ENCODE measurements at places on chromosomes 11 and 22.

DNA sequence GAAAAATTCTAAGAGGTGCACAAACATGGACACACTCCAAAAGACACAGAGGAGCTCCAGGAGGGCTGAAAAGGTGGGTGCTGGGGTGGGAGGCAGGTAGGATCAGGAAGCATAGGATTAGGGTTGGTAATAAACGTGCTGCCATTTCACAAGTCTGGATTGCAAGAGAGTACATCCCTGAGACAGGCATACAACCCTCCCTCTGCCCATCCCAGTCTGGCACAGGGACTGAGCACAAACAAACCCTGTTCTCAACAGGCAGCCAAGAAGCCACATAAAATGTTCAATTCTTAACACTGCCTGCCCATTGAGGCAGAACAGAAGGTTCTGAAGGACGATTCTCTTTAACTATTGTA, 18.5 kb downstream of the SLC35F2 start:
- no peak for DNase-seq

DNA sequence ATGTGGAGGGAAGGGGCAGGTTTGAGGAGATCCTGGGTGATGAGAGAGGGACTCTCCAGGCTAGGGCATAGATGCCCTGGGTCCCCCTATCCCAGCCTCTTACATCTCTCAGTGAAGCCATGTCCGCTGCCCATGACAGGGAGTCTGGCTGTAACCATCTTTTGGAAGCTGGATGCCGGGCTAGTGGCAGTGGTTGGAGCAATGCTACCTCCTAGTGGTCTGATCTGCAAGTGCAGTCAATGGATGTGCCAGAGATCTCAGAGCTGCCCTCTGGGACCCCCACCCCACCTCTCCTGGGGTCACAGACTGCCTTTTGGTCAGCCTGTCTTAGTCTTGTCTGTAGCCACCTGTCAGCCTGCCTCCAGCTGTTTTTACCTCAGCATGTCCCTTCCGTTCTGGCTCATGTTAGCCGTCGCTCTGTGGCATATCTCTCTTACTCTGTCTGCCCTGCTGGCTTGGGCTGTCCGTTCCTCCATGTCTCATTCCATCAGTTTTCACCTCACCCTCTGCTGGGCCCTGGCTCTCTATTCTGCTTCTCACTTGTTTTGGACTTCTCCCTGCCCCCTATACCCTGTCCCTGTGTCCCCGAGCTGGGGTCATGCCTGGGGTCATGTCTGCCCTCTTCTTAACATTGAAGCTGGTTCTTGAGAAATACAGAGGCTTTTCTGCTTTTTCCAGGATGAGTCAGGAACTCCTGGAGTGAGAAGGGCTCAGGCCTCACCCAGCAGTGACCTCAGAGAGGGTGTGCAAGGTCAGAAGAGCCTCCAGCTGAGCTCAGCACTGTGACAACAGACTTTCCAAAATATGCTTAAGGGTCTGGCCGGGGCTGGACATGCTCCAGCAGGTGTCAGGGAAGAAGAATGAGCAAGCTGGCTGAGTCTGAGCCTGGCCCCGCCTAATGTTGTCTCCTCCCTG, 52.0 kb upstream of the THY1 start:
- peak; percentile 6 for DNase-seq

GRCh38 chr11:14449302-14449714, 50.3 kb downstream of the COPB1 start:
- DNase-seq: no peak

DNA sequence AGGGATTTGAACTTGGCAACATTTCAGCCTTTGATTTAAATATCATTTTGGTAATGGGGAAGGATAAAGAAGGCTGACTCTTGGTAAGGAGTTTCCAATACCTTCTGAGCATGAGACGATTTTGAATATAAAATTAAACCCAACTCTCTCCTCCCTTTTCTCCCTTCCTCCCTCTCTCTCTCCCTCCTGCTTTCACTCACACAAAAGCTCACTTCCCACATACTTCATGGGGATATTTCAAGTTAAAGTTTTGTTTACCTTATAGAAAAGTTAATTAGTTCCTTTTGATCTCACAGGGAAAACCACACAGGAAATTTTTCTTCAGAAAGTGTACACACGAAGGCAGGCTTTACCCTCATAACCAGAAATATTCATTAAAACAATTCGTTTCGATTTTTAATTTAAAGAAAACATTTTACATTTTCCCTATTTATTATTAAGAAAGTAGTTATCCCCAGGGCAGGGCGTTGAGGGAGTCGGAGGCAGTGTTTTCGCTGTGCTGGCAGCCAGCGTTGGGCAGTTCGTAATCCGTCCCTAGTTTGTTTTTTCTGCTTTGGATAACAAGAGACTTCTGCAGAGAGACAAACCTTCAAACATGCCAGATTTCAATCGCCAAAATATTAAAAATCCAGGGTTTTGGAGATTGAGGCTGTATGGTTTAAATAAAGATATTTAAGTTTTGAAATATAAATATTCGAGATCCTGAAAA, 25.3 kb upstream of the ALX4 start:
- no peak for DNase-seq

DNA sequence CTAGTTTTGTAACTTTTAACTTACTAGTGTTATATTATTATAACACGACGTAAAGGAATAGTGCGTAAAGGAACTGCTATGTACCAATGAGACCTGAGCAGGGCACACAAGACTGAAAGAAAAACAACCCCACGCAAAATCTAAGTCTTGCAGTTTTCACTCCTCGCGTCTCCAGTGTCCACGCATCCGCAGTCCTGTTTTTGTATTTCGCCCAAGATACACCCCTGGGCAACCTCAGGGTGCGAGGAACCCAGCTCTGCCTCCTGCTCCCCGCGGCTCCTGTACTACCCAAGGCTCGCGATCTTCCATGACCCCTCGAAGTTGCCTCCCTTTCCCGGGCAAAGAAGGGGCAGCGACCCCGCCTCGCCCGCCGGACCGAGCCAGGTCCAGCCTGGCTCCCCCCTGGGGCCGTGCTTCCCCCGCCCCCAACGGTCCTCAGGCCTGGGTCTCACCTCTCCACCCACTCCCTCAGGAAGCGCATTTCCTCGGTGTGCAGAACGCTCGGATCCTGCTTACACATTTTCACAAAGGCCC, 393 bp downstream of the ST13 start:
- DNase-seq: no peak

DNA sequence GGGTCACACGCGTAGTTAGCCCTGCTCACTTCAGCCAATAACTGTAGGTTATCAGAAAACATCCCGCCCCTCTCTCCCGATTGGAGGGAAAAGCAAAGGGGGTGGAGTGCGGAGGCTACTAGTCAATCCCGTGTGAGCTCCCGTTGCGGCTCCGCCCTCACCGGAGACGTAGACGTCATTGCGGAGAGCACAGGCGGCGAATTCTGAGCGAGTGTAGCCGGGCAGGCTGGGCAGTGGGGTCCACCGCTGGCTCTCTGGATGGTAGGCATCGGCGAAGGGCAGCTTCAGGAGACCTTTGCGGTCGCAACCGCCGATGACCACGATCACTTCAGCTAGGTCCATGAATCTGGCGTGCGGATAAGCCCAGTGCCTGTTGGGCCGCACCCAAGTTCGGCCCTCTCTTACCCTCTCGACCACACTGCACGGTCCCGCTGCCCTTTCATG, 4.7 kb downstream of the KLHL35 start:
- no peak for DNase-seq

- no peak for DNase-seq
These were observed 19.3 kb upstream of the GLYATL1 start for GRCh38 chr11:58919980-58920379.

- DNase-seq: no peak
These were observed 29.3 kb upstream of the PPP2R1B start for GRCh38 chr11:111795334-111795985.

DNA sequence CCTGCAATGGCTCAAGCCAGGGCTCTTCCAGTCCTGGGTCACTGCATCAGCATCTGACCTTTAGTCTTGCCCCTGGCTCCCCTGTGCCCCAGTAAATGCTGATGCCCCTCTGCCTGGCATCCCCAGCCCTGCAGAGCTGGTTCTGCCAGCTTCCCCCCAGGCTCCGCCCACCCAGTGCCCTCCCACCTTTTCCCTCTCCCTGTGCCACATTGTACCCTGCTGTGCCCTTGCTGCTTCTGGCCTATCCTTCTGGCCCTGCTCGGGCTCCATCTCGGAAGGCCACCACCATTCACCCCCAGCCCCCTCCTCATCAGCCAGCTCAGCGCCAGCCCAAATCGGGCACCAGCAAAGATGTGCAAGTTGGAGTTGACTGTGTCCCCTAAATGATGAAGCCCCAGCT, 7.4 kb downstream of the CAPN5 start:
- no peak for DNase-seq

- DNase-seq: no peak
These were observed 171.2 kb downstream of the CTTN start for GRCh38 chr11:70569618-70569890.

- DNase-seq: no peak
These were observed 5.3 kb downstream of the PICALM start for GRCh38 chr11:86063536-86063935.

GRCh38 chr11:114160894-114161293, 101.4 kb downstream of the ZBTB16 start:
- no peak for DNase-seq

DNA sequence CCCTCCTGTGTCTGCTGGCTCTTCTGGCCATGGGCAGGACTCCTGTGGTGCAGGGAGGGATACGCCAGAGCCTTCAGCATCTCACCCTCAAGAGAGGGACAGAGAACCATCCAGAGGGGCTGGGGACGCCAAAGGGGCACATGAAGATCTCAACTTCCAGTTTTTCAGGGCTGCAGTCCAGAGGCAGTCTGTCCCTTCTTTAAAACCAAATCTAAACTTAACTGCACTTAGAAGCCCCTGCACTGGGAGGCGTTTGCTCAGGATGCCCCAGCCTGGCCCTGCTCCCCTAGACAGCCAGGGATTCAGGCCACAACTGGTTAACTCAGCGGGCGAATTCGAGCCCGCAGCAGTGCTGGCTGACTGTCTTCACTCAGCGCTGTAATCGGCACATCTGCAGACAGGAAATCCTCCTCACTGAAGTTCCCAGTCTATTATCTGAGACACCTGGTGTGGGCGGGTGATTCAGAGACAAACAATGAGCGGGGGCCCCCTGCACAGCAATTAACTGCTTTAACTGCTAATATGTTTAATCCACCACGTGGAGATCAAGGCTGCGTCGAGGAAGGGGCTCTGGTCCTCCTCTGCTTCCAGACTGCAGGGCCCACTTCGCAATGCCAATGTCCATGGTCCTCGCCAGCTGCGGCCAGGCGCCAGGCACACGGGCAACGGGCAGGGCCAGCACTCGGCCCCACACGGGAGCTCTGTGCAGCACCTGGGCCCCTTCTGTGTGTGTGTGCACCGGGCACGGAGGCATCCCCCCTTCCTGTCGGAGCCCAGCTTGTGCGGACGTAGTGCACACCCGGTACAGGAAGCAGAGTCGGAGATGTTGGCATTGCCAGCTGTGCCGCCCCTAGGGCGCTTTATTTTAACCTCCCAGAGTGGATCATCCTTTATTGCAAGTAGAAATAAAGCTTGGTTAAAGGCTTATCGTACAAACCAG, 36.9 kb upstream of the GNB1L start:
- DNase-seq: no peak

- no peak for DNase-seq
These were observed 935 bp upstream of the RTN4RL2 start for GRCh38 chr11:57459164-57460021.

- no peak for DNase-seq
These were observed 7.1 kb upstream of the NHERF4 start for GRCh38 chr11:119178166-119178680.
